ENCODE measurements at places on chromosomes 1 and 21.

DNA sequence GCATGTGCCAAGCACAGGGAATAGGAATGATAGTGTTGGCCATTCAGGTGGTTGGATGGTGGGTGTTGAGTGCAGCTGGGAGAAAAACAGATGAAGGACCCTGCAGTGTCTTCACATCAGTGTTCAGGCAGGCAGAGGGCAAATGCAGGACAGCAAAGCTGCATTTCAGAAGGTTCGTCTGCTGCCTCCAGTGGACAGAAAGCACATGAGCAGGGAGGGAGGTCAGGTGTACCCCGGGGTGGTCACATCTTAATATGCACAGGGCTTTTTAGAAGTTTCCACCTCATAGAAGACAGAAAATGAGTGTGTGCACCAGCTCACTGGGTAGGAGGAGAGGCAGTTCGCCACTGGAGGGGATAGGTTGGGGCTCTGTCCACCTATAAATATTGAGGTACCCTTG lies 184.9 kb downstream of the SLC35F3 start:
- DNase-seq = no peak

DNA sequence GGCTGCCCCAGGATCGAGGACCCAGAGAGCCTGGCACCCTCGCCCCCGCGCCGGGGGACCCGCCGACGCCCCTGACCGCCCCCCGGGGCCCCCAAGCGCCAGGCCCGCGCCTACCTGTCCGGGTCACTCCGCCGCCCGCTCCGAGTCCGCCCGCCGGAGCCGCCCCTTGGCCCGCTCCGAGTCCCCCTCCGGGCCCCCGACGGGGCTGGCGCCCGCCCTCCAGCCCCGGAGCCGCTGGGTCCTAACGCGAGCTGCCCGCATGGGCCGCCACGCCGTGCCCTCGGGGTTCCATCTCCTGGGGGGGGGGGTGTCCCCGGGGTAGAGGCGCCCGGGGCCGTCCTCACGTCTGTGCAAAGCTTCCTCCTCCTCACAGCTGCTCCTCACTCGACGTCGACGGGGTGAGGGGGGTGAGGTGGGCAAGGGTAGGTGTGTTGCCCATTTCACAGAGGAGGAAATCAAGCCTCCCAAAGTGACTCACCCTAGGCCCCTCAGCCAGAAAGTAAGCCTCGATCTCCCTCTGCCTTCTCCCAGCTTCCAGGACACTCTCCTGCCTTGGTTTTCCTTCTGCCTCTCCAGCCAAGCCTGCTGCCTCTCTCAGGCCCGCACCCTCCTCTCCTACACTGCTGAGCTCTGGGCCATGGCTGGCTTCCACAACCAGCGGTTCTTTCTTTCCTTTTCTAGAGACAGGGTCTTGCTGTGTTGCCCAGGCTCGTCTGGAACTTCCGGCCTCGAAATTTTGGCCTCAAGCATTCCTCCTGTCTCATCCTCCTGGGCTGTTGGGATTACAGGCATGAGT lies at the start of gene MFAP2:
TSS of gene MFAP2 (minus strand) at position 148 of the 796 bp plus-strand sequence. CDS start 2,347 bp downstream, outside the sequence.
- no peak for DNase-seq

DNA sequence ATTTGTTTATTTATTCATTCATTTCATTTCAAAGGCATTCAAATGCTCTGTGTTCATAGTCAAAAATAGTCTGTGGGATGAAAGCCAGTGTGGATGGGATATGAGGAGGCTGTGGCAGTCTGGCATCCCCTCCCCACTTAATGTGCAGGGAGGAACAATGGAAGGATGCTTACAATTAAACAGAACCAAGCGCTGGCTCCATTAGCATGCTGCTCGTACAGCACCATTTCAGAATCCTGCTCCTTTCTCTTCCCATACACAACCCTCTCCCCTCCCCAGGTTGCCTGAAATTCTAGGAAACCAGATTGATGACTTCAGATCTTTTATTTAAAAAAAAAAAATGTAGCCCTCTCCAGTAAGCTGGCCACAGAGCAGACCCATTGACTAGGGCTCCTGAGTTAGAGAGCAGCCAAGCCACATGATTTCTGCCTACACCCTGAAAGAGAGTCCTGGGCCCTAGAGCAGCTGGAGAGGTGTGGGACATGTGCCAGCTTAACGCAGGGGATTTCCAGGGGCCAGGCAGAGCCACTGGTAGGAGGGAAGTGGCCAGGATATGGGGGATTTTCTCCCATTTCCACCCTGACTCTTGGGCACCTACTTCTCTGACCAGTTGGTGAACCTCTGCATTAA lies 205.2 kb downstream of the ASTN1 start:
- DNase-seq = no peak

DNA sequence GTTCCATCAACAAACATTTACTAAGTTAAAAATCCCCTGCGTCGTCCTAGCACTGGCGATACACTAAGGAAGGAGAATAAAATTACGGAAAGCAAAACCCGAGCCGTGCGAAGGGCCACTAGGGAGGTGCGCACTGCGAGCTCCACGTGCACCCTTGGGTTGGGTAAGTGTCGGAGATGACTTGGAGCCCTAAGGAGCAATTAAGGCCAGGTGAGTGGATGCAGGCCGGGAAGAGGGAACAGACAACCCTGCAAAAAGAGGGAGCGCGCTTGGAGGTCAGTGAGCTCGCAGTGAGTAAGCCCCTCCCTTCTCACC lies 704 bp downstream of the WDR4 start:
- DNase-seq = no peak

GRCh38 chr1:161019751-161020495 lies 1.0 kb downstream of the F11R start:
- DNase-seq = no peak

DNA sequence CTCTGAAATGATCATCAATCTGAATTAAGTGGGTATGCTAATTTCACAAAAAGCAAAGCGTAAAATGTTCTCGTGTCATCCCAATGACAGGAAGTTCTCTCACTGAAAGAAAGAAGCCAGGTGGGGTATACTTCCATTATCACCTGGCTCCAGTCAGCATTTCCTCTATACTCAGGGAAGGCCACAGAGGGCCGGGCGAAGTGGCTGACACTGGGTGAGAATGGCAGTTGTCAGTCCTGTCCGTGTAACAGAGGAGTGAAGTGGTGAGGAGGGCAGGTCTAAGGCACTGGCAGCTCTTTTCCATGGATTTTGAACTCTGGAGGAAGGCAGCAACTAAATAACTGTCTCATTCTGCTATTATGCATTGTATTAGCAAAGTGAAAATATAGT lies 60.4 kb downstream of the CAPN2 start:
- DNase-seq = no peak

GRCh38 chr21:44317241-44317782 lies 17.5 kb downstream of the PFKL start:
- no peak for DNase-seq
